ENCODE measurements at places on chromosomes 11 and 22.
A peak's percentile ranks its signal among the peaks of the same experiment; 100 is the strongest.

GRCh38 chr11:88886796-88887195 lies 179.0 kb downstream of the GRM5 start:
- peak; percentile 40 for DNase-seq

GRCh38 chr11:7969756-7970646 lies 4.8 kb upstream of the NLRP10 start:
- DNase-seq: no peak

GRCh38 chr11:79122759-79123158 lies 318.1 kb downstream of the TENM4 start:
- no peak for DNase-seq

- no peak for DNase-seq
Observed at GRCh38 chr11:111230122-111230465, 15.4 kb upstream of the POU2AF2 start.

GRCh38 chr11:90705661-90706060 lies 482.8 kb upstream of the CHORDC1 start:
- DNase-seq: no peak
